Activated T-cell treated with anti-CD3 and anti-CD28 coated beads, Interleukin-2, amount 50 U/mL, for 48 hours (primary cell): ENCODE measurements at places on chromosomes 4 and X.

GRCh38 chr4:23938796-23939195 is 48.9 kb upstream of the PPARGC1A start:
- DNase-seq, result no peak

DNA sequence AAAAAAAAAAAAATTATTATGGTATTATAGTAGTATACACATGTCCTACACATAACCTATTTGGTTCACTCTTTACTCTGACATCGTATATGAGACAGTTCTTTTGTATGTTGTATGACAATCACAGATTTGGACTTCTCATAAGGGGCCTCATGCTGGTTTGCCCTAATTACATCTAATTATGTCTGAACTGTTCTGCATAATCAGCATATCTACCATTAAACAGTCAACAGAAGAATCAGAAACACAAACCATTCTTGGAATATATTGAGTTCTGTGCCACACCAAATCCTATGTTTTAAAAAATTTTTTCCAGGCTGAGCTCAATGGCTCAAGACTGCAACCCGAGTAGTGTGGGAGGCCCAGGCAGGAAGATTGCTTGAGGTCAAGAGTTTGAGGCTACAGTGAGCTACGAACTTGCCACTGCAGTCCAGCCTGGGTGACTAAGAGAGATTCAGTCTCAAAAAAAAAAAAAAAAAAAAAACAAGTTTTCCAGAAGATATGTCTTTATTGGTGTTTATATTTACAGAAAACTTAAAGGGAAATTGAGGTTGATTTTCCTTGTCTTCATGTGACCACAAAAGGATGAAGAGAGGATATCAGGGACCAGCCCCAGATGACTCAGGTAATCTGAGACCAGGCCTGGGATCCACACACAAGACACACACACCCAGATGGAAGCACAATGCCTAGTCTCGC is 22.2 kb downstream of the TRIM61 start:
- DNase-seq, result no peak

- DNase-seq, result no peak
Measured at GRCh38 chrX:71852182-71852581, 58.5 kb upstream of the NHSL2 start.

- no peak for DNase-seq
Measured at GRCh38 chr4:187656959-187657358, 338.6 kb upstream of the ZFP42 start.

GRCh38 chrX:68665502-68665901 is 18.0 kb downstream of the STARD8 start:
- no peak for DNase-seq

DNA sequence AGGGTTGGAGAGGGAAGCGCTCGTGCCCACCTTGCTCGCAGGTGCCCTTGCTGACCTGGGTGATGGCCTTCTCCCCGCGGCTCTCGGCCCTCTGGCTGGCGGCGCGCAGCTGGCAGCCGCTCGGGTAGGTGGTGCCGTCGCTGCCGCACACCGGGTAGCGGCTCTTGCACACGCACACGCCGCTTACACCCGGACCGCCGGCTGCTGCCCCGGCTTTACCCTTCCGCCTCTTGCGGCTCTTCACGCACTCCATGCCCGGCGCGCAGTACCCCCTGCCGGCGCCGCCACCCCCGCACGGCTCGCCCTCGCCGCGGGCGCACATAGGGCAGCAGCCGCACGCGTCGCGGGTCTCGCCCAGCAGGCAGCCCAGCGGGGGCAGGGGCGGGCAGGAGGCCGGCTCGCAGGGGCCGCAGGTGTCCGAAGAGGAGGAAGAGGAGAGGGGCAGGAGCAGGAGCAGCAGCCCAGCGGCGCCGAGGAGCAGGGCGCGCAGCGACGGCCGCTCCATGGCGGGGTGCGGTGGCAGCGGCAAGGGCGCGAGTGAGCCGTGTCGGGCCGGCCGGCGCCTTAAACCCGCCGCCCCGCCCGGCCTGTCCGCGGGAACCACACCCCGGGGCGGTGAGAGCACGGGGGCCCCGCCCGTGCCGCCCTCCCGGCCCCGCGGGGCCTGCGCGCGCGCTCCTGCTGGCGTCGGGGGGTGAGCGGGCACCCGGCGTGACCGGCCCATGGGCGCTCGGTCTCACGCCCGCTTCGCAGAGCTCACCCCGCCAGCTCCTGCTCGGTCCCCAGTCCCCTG is at the start of gene IGFBP7:
Gene IGFBP7 (minus strand): TSS at position 539 of the 793 bp plus-strand sequence. CDS start 34 bp downstream, at position 505.
- peak; percentile 19 for DNase-seq

DNA sequence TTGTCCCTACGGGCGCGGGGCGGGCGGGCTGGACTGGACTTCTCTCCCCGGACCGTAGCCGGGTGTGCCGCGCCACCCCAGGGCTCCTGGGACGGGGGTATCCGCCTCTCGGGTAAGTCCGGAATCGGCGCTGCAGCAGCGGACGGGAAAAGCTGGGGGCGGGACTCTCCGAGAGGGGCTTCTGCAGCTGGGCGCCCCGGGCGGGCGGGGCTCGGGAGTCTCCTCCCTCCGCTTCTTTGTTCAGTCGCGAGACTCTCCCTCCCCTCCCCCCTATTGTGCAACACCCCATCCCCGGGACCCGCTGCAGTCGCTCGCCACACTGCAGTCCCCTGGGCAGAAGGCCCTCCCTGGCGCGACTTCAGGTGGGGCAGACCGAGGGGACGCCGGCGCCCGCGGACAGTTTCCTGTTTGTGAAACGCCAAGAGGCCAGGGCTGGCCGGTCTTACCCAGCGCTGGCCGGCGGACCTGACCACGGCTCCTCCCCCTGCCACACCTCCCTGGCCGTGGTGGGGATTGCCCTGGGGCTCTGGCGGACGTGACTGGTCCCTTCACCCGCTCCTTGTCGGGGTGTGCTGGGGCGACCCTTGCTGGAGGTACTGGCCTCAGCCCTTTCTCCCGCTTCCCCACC is 966 bp downstream of the CCNG2 start:
- DNase-seq, result peak; percentile 82

DNA sequence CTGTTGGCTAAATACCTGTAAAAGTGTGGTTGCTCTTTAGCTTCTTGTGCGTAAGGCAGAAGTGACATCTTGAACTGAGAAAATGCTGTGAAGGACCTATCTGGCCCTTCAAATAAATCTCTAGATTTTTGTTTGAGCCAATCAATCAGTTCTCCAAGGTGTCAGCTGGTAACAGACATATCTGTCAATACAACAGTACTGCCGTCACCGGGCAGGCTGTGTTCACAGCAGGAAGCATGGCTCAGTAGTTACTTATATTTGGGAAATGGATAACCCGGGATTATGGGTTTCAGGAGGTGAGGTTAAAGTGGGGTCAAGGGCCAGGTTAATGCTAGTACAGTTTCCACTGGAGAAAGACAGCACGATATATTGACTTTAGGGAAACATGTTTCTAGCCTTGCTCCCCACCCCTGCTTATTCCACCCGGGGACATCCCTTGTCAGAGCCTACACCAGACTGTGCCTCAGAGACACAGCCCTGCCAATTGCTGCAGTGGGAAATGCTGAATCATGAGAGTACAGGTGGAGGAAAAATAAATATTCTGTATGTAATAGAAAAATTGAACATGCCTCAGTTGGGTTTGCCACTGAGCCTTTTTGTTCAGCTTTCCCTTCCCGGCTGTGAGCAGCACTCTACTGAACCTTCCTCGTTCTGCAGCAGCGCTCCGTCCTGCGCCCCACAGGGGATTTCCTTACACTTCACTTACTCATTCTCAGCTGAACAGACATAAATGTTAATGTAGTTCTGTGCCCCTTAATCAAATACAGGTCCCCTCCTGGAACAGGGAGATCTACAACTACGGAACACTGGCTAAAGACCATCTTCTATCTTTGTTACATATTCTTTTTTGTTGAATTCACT is 121.1 kb downstream of the MGST2 start:
- no peak for DNase-seq

GRCh38 chrX:1274786-1275185 is 6.2 kb downstream of the CSF2RA start:
- no peak for DNase-seq

- DNase-seq, result no peak
Measured at GRCh38 chr4:56665781-56666180, 15.3 kb downstream of the HOPX start.

- no peak for DNase-seq
Measured at GRCh38 chrX:40845331-40845911, 110.1 kb upstream of the MED14 start.

GRCh38 chrX:23819385-23820234 is 36.6 kb downstream of the SAT1 start:
- no peak for DNase-seq

DNA sequence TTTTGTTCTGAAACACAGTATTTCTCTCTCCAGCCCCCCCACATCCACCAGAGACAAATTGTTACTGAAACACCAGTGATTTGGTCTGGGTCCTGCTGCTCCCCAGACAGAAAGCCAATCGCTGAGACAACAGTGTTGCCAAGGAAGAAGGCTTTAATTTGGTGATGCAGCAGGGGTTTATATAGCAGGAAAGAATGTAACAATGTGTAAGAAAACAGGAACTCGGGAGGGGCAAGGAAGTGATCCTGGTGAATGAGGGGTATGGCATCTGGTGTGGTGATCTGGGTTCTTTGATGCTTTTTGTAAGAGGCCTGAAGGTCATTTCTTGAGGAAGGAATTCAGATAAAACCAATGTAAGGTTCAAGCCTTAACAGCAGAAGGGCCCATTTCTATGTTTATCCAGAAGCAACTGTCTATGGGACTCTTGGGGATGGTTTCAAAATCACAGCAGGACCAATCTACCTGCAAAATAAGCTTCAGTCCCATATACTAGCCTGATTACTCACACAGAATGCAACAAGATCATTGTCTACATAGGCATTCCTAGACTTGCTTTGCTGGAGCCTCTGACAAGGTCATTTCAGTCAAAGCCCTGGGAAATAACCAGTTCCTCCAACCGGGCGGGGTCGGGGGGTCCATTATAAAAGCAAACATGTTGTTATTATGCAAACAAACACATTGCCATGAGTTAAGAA is 445.2 kb upstream of the ZFP42 start:
- DNase-seq, result no peak

GRCh38 chr4:30620711-30621110 is 99.5 kb upstream of the PCDH7 start:
- DNase-seq, result no peak

DNA sequence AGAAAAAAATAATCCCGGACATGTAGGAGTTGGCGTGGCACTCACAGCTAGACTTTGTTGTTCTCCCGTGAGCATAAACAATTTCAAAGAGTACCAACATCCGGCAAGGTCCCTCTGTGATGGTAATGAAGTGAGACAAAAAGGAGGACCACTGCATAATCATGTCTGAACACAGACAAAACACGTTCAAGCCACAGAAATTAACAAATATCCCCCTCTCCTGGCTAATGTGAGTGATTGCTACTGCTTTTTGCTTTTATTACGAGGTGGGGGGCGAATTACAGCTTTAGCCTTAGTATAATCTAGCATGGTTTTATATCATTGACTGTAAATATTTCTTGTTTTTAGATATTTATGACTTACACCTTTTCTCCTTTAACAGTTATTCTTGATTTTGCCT is 118.5 kb downstream of the PLS3 start:
- DNase-seq, result no peak

DNA sequence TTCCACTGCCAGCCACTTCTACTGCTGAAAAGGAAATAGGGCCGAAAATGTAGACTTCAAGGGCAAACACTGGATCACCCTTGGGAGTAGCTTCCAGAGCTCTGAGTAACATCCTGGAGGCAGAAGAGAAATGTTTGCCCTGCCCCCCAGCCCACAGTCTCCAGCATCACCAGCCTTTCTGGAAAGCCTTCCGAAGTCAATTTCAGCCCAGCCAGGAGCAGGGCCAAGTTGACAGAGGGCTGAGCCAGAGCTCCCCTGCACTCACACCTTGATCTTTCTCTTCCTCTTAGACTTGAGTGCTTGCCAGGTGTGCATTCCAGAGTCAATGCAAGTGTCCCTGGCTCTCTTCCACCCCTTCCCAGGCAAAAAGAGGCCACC is 35.2 kb downstream of the SLC25A5 start:
- no peak for DNase-seq

- peak; percentile 16 for DNase-seq
Measured at GRCh38 chr4:67332627-67333026, 212.7 kb downstream of the CENPC start.

DNA sequence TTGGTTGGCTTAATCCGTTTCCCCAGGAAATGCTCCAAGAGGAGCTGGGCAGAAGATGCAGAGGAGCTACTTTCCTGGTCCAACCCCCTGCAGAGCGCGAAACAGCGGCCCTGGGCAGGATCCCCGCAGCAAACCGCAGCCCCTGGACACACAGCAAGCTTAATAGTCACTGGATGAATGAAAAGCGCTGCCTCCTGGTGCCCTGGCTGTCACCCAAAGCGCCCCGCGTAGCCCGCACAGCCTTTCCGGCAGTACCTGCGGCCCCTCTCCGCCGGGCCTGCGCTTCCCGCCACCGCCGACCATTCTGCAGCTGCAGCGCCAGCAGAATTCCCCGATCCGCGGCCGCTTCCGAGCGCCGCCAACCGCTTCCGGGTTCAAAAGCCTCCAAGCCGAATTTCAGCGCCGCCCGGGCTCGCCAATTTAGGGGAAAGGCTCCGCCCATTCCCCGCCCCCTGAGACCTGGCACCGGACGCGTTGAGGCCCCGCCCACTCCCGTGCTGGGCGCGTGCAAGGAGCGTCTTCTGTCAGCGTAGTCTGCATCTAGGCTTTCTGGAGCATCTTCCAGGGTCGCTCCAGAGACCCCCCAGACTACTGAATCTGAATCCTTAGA is at the start of gene HPF1:
Gene HPF1 (minus strand): TSS at position 370 of the 610 bp plus-strand sequence. CDS start 67 bp downstream, at position 303.
- DNase-seq, result peak; percentile 97

GRCh38 chrX:67546496-67547423 is 2.9 kb downstream of the AR start:
- DNase-seq, result no peak

DNA sequence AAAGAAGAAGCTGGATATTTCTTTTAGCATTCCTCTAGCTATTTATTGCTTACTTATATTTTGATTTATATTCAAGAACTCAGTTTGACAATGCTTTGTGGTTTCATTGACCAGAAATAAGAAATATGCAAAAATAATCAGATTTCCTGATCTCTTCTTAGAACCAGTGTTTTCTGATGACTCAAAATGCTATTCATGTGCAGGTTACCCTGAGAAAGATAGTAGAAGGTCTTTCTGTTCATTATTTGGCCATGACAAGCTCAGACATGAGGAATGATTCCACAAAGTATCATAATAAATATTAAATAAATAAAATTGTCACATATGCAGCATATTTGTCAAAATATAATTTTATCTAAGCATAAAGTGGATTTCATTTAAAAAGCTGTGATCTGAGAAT is 24.1 kb downstream of the ADH7 start:
- DNase-seq, result no peak

GRCh38 chrX:10854594-10854993 is 234.2 kb upstream of the MID1 start:
- no peak for DNase-seq

DNA sequence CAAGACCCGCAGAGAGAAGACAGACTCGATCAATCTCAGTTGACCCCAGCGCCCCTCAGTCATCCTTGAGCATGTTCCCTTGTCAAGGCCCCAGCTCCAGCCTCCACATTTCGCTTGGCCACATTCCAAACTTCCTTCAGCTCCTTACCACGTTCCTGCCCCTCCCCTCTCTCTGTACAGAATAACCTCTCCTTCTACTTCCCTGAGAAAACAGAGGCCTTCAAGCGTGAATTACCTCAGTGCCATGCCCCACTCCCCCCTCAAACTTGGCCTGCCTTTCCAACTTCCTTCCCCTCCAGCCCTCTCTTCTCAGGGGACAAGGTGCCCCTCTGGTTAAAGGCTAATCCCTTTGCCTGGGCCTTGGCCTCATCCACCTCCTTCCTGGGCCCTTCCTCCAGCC is 3.2 kb upstream of the RIPPLY1 start:
- DNase-seq, result no peak
